Stimulated activated memory B cell treated with anti-CD40 and anti-IgM and Interleukin-4, amounts not matched to agents 10 μg/mL and 1 μg/mL and 100 μg/mL, for 72 hours (primary cell): ENCODE measurements at places on chromosomes 6 and 20.

- ATAC-seq: no peak
Observed at GRCh38 chr20:45944965-45945677, 10.6 kb downstream of the PCIF1 start.

GRCh38 chr20:34747479-34747878, 43.3 kb downstream of the TP53INP2 start:
- ATAC-seq: no peak

DNA sequence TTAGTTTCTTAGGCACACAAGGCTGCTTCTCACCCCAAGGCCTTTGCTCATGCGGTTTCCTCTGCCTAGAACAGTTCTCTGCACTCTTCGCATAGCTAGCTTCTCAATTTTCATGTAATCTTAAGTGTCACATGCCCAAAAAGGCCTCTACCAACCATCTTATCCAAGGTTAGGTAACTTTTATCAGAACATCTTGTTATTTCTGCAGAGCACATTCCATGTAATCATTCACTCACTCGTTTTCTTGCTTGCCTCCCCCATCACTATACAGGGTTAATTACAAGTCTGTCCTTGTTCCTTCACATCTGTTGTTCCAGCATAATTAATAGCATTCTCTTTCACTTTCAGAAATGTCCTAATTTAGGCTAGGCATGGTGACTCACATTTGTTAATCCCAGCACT, 53.8 kb downstream of the NCOA6 start:
- ATAC-seq: no peak

GRCh38 chr20:32536851-32537656, 48.1 kb downstream of the NOL4L start:
- ATAC-seq: peak; percentile 62

- ATAC-seq: no peak
Observed at GRCh38 chr20:22579119-22579427, 5.3 kb downstream of the FOXA2 start.

DNA sequence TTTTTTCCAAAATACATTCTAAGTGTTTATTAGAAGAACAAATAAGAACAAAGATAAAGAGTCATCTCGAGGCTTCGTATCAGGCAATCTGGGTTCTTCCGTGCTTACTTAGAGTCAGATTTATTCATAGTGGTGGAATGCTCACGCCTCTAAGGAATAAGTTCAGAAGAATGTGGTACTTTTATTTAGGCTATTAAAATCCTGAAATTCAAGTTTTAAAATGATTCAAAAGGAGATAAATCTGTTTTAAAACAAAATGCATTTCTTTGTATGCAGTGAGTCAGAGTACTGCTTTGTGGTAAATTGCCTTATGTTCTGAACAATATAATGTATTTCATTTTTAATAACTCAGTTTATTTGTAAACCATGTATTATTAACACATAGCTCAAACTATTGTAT, 89.1 kb downstream of the FUT9 start:
- ATAC-seq: no peak
